Retina (tissue), 1 donor: ENCODE measurements at places on chromosomes 11 and 22.

GRCh38 chr11:11057472-11057854 lies 199.6 kb upstream of the ZBED5 start:
- no peak for DNase-seq

- DNase-seq: no peak
These were observed 35.7 kb downstream of the CYB5R2 start for GRCh38 chr11:7637447-7638157.

DNA sequence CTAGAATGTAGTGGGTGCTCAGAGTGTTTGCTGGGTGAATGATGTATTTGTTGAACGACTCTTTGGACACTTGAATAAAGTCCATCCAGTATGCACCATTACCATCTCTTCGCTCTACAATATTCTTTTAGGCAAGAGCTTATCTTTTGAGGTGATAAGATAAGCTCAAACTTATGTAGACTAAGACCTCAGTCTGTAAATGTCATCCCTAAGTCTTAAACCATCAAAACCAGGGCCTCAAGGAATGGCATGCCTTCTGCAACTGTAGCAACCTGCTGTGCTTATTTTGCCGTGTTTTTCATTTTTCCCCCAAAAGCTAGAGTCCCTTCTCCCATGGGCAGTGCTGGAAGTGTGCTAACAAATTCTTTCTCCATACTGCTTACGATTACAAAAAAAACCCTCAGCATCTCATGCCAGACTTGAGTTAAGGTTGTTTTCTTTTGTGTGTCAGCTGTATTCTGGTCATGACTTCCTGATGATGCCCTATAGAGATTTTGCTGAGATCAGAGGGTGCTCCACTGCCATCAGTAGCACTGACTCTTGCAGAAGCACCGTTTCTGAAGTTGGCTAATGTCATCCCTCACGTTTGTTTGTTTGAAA lies 27.8 kb downstream of the LIMK2 start:
- DNase-seq: no peak

DNA sequence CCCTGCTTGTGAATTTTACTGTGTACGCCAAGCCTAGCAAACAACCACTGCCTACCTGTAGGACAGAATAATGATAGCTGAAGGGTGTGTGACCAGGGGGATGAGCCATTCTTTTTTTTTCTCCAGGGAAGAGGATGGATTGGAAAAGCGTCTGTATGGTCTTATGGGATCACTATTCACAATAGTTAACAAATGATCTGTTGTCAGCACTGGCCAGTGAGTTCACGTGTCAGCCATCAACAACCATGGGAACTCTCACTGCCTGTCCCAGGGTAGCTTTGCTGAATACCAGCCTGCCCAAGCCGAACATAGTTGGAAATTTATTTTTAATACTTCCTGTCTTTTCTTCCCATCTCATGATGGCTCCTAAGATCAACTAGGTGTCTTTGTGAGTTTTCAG lies 170.2 kb downstream of the ST3GAL4 start:
- no peak for DNase-seq

GRCh38 chr11:117908959-117909610 lies 20.1 kb downstream of the TMPRSS13 start:
- no peak for DNase-seq

DNA sequence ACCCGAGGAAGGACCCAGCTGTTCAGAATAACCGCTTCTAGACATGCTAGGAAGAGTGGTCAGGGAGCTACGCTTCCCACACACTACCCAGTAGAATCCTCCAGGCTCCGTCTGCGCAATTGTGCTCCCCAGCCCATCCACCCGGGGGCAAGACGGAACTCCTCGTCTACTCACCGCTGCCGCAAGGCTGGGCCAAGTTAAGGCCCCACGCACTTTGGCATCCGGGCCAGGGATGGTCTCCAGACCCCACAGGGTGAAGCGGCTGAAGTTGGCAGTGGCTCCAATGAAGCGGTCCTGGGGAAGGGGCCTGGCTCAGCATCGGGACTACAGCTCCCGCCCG lies 757 bp downstream of the RNASEH2C start:
- no peak for DNase-seq

DNA sequence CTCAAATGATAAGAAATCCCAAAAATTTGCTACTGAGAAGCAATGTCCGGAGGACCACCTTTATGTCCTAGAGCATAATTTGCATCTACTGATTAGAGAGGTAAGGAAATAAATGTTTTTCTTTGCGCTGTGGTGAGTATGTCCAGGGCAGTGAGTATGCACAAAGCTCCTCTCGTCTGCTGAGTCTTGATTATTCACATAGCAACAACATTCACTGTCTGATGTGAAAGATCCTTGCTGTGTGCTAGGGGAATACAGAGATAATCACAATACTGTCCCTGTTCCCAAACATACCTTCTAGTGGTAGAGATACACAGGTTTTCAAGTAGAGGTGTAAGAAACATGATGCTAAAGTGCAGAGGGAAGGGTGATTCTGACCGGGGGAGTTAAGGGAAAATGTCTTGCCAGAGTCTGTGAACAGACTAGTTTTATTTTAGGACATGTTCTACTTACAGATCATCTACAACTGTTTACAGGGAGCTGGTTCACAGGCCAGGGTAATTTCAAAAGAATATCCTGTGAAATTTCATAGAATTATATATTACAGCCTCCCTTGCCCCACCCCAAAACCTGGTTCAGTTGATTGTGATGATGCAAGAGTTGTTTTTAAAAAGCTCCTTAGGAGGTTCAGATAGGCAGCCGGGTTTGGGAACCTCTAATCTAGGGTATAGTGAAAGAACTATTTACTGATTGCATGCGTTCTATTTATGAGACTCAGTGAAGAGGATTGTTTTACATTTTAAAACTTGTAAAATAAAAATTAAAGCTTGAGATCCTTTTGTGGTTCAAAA lies 12.6 kb downstream of the MED17 start:
- no peak for DNase-seq

DNA sequence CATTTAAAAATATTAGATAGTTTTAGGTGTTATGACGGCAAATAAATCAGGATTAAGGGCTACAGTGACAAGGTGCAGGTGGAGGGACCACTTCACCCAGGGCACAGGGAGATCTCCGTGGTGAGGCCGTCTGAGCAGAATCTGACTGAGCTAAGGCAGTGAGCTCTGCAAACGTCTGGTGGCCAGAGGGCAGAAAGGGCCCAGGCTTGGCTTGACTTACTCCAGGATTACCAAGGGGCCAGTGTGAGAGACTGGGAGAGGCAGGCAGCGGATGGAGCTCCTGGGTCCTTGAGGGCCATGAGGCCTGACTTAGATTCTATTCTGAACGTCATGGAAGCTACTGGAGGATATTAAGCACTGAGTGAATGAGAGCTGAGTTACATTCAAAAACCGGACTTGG lies 125.9 kb upstream of the B3GAT1 start:
- no peak for DNase-seq
